SJCRH30 (cell line): ENCODE measurements at places on chromosomes 2 and 18.

- no peak for DNase-seq
Observed at GRCh38 chr18:21257386-21257785, 15.4 kb downstream of the GREB1L start.

GRCh38 chr2:157625296-157625695 lies 3.4 kb downstream of the ACVR1C start:
- no peak for DNase-seq

DNA sequence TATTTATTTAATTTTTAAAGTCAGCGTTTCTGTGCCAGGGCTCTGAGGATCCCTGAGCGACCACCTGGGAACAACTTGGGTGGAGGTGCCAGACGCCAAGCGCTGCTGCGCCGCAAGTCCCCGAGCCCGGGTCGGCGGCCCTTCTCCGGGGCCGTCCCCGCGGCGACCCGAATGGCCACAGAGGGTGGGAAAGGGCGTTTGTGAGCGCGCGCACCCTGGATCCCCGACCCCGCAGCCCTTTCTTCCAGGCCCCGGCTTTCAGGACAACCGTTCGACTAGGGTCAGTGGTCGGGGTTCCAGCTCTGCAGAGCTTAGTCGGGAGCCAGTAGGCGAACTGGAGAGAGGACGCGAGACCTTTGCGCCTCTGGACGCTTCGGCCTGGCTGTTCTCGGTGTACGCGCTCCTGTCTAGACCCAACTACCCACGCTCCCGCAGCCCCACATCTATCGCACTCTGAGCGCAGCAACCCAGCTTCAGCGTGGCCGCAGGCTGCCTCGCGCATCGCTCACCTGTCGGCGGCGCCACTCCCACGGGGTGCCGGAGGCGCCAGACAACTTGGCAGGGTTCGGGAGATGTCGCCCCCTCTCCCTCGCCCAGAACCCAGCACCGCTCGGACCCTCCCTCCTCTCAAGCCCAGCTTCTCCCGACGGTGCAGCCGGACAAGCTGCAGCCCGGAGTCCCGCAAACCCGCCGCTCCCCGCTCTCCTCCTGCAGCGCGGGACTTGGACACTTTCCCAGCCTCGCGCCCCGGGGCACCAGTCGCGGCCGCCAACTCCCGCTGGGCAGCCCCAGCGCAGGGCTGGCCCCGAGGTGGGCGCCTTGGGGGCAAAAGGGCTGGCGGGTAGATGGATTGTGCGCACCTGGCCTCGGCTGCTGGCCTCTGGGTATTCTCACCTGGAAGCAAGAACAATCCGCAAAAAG lies 758 bp downstream of the LYPD1 start:
- no peak for DNase-seq

- DNase-seq, result no peak
Observed at GRCh38 chr18:76252880-76253279, 242.2 kb downstream of the ZNF516 start.

- DNase-seq, result no peak
Observed at GRCh38 chr2:19886261-19886660, 15.5 kb downstream of the TTC32 start.

GRCh38 chr2:1016500-1016899 lies 65.9 kb downstream of the SNTG2 start:
- DNase-seq, result no peak

DNA sequence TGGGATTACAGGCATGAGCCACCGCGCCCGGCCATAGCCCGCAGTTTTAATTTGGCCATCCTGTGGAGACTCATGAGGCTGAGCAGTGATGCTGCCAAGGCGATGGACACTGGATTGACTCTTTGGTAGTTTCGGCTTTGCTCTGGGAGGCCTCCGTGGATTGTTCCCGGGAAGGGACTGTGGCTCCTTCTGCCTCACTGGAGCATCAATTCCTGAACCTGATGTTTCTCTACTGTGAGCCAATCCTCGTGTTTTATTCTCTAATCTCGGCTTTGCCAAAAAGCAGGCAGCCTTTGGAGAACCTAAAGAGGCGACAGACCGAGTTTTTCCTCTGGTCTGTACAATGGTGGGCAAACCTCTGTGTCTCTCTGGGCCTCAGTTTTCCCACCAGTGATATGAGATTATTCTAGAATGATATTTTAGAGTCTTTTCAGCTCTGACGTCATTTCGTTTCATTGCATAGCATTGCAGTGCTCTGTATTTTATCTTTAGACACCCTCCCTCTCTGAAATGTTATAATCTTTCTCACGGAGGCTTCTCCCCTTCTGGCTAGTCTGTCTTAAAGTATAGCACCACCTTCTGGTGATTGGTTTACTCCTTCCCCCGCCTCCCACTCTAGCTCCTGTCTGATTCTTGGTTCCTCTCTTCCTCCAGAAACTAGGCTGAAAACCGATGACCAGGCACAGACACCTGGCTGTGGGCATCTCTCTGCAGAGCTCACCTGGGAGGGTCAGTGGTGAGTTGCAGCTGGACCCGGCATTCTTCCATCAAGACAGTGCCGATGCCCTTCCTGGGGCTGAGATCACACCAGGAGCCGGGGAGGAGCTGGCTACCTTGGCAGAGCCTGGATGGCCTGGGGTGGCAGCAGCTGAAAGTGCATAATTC lies 341.3 kb downstream of the MYCN start:
- peak; percentile 72 for DNase-seq

- DNase-seq, result no peak
Observed at GRCh38 chr2:98534761-98535160, 73.6 kb downstream of the COA5 start.

DNA sequence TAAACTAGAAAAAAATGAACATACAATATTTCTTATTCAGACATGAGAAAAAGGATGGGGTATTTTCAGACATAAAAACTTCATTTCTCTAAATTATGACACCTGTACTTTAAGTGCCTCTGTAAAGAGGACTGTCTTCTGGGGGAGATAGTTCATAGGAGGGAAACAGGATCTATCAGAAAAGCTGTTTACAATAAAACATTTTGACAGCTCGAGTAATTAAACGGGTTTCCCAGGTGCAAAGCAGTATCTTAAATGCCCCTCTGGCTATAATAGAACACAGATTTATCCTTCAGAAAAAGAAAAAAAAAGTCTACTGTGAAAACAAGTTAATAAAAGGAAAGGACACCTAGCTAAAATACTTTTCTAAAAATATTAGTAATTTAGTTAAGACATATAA lies 311.4 kb upstream of the UBE2E3 start:
- no peak for DNase-seq

- no peak for DNase-seq
Observed at GRCh38 chr2:120955427-120955826, 219.8 kb downstream of the GLI2 start.

- no peak for DNase-seq
Observed at GRCh38 chr2:164545484-164545883, 75.8 kb downstream of the GRB14 start.

DNA sequence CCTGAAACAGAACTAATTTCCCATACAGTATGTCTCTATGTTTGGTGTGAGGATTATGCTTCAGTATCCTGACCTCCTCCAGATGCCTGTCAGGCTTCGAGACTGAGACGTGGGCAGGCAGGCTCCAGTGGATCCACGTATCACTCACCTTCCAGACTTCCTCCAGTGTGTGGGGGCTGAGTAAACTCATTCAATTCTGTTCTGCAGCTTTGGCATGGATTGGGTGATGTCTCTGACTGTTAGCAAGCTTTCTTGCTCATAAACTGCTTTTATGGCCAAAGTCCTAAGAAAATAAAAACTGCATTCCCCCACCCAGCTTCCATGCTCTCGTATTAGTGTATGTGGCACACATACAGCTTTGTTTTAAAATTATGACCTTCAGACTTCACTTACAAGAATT lies 53.6 kb downstream of the CCDC93 start:
- no peak for DNase-seq

GRCh38 chr2:220335591-220335915 lies 708.1 kb downstream of the SLC4A3 start:
- no peak for DNase-seq

DNA sequence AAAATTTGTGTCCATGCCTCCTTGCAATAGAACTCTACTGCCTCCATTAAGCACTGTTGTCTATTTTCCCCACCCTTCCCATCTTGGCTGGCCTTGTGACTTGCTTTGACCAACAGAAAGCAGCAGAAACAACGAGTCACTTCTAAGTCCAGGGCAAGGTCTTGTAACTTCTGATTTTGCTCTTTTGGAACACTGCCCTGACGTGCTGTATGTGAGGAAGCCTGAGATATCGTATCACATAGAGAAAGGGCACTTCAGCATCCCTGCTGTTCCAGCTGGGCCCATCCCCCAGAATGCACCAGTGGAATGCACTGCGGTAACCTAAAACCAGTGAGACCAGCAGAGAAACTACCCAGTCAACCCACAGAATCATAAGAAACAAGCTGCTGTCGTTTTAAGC lies 28.1 kb downstream of the NCKAP1 start:
- peak; percentile 86 for DNase-seq
